ENCODE measurements at places on chromosomes 3 and 15. TPM values are rescaled to one million over a fixed set of nuclear protein-coding genes. Genes with fewer than 3 reads are reported as not detected.

MESP2 gene
- total RNA-seq, result not detected

RNF13 gene
- total RNA-seq, result 75.8 TPM

TRH gene
- total RNA-seq, result not detected

ZPLD1 gene
- total RNA-seq, result not detected

ZNF148 gene
- total RNA-seq, result 67.1 TPM

SST gene
- not detected for total RNA-seq

ACAN gene
- total RNA-seq, result not detected

TNIK gene
- total RNA-seq, result 47.3 TPM

LDHAL6B gene
- total RNA-seq, result not detected

PCOLCE2 gene
- not detected for total RNA-seq

SLC12A1 gene
- not detected for total RNA-seq

ADAMTS17 gene
- 2.4 TPM for total RNA-seq

GOLGA6B gene
- not detected for total RNA-seq

SV2B gene
- total RNA-seq, result 0.05 TPM

STRIT1 gene
- total RNA-seq, result not detected

ANKRD63 gene
- not detected for total RNA-seq

Measured in naive thymus-derived CD8-positive, alpha-beta T cell (primary cell).